ENCODE measurements at places on chromosomes 2 and 18.

GRCh38 chr2:117855886-117856285 lies 41.4 kb downstream of the DDX18 start:
- DNase-seq, result no peak

GRCh38 chr2:150425121-150425955 lies 62.1 kb downstream of the RND3 start:
- DNase-seq, result no peak

- DNase-seq, result no peak
Observed at GRCh38 chr2:168565112-168565511, 109.0 kb downstream of the CERS6 start.

DNA sequence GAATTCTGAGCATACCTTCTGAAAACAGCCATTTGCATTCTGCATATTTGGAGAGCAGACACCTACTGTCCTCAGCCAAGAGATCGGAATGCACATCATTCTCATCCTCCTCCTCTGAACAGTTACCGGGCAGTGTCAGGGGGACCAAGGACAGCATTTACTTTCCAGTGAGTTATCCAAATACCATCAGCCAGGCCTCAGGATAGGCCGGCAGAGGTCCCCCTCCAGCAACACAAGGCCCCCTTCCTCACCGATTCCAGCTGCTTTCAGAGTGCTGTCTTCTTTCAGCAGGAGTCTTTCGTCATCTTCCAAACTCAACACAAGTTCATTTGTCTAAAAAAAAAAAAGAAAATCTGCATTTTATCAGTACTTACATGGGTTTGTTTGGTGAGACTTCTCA lies 55.3 kb downstream of the C2orf76 start:
- DNase-seq, result no peak

- DNase-seq, result no peak
Observed at GRCh38 chr2:86021396-86022378, 84.0 kb downstream of the POLR1A start.

DNA sequence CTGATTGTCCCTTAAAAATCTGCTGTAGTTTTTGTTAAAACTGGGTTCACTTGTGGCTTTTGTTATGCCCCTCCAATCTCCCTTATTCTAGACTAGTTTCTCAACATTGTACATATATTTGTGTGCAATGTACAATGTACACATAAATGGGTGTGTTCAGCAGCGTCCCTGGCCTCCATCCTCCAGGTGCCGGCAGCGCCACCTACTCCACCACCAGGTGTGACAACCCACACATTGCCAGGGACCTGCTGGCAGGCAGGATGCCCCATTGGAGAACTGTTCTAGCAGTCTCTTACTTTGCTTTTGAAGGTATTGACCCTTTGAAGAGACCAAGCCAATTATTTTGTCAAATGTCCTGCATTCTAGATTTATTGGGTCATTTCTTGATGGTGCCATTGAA lies 75.4 kb downstream of the SH3RF3 start:
- DNase-seq, result no peak

Measured in upper lobe of right lung (tissue), 1 donor.